AG08395 (cell line): ENCODE measurements at places on chromosomes 7 and 10.
A peak's percentile ranks its signal among the peaks of the same experiment; 100 is the strongest.

DNA sequence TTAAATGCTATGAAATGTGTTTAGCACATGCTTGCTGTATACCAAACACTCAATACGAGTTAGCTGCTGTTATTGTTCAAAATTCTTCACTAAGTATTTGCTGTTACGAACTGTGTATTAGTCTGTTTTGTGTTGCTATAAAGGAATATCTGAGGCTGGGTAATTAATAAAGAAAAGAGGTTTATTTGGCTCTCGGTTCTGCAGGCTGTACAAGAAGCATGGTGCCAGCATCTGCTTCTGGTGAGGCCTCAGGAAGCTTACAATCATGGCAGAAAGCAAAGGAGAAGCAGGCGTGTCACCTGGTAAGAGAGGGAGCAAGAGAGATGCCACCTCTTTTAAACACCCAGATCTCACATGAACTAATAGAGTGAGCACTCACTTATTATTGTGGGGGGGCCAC, 1.6 kb downstream of the UBE2D4 start:
- DNase-seq = no peak

DNA sequence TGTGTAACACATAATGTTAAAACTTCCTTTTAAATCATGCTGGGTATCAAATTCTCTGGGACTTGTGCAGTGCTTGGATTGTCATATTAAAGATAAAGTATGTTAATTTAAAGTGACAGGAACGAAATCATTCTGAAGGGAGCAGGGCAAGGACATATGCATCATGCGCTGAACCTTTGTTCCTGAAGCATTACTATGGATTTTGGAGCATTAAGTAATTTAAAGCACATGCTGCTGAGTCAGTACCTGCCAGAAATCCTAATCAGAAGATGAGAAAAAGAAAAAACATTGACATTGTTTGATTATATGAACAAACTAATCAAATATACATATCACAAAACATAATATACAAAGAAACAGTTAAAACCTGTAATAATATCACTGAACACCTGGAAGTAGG, 101.4 kb downstream of the MICU1 start:
- DNase-seq = no peak

DNA sequence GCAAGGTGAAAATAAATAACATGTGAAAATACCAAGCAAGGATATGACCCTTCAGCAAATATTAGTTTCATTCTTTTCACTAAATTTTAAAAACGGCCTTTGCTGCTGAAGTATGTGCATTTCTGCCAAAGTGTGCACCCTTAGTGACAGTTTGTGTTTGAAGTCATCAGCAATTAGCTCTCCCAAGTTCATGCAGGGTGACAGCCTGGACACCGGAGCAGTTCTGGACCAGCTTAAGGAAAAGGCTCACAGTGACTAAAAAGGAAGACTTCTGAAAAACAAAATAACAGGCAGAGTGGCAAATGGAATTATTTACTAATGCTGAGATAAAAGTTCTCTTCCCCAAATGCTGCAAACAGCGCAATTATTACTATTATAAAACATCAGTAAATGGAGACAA, 69.3 kb upstream of the NEBL start:
- no peak for DNase-seq

- no peak for DNase-seq
Observed at GRCh38 chr7:20998309-20998708, 211.6 kb upstream of the SP8 start.

DNA sequence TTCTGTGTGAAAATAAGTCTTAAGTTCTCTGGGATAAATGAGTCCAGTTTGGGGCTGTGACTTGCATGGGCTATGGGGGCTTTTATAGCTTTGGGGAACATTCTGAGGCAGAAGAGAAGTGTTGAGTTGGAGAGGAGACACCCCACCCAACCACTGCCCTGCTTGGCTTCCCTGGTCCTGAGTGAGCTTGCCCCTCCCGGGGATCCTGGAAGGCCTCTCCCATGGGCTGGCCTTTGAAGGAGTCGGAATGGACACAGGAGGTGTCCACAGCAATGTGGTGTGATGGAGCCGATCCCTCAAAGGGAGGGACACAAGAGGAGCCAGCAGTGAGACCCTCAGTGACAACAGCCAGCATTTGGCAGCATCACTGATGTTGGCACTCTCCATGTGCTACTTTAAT, 89.8 kb downstream of the GLRX3 start:
- DNase-seq = no peak

- no peak for DNase-seq
Observed at GRCh38 chr7:66869660-66870450, 51.2 kb upstream of the TMEM248 start.

- DNase-seq = peak; percentile 65
Observed at GRCh38 chr7:80941208-80941758, 22.4 kb upstream of the SEMA3C start.

DNA sequence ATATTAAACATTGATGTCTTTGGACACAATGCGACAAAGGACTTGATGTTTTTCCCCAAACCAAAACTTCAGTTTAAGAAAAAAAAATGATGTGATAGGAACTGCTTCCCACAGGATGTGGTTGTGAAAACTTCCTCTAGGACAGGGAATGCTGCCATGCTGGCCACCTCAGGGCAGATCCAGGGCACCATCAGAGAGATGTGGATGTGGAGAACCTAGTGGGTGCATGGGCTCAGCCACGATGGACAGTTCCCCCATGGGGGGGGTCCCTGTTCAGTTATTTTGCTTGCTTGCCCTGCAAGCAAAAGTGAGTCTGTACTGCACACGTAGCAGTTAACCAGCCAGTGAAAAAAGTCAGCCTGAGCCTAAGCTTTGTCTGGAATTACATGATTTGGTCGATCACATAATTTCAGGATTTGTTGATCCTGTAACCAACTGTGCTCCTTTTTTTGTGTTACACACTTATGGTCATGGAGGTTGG, 36.3 kb downstream of the LAMB4 start:
- DNase-seq = no peak

GRCh38 chr7:76291351-76292212, 10.9 kb upstream of the HSPB1 start:
- peak; percentile 92 for DNase-seq

GRCh38 chr10:123558651-123559050, 107.5 kb upstream of the GPR26 start:
- no peak for DNase-seq

DNA sequence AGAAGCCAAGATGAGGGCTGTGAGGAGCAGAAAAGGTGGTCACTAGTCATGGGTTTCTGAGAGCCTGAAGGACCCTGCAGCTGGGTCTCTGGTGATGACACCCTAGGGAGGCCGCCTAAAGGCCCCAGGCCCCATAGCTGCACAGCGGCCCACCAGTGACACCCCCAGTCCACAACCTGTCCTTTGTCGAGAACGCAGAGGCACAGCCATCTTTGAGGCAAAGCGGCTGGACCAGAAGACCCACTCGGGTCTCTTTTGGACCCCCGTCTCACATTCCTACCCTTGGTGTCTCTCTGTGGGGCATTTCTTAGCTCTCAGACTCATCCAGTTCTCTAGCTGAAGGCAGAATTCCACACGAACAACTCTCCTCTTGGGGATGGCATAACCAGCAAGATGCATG, 18.8 kb downstream of the JCAD start:
- DNase-seq = no peak

- no peak for DNase-seq
Observed at GRCh38 chr10:27714349-27714748, 31.3 kb downstream of the MKX start.

- DNase-seq = no peak
Observed at GRCh38 chr10:88291289-88292184, 291.6 kb downstream of the RNLS start.

- DNase-seq = no peak
Observed at GRCh38 chr10:103778358-103779139, 76.8 kb downstream of the SH3PXD2A start.

DNA sequence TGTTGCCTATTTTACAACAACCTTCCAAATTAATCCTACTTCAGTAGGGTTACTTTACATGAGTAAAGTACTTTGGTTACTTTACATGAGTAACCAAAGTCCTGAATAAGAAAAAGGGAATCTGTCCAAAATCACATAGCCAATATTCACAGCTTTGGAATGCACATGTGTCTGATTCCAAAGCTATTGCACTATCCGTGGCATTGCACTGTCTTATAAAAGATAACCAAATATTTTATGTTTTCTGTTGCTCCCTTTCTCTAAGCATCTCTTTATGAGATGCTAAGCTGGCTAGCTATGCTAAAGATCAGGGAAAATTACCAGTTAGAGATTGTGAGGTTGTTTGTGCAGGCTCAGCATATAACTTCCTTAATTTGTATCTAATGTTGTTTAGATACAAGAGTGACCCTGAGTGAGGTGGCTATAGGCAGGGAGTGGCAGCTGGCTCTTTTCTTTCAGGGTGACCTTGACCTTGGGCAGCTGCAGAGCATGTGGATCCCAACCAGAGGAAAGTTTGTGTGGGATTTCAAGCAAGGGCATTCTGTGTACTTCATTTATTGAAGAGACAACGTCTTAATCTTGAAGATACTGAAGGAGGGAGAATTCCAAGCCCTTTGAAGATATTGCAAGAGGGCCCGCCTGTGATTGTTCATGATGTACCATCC, 366.1 kb upstream of the ANKRD30A start:
- peak; percentile 91 for DNase-seq

DNA sequence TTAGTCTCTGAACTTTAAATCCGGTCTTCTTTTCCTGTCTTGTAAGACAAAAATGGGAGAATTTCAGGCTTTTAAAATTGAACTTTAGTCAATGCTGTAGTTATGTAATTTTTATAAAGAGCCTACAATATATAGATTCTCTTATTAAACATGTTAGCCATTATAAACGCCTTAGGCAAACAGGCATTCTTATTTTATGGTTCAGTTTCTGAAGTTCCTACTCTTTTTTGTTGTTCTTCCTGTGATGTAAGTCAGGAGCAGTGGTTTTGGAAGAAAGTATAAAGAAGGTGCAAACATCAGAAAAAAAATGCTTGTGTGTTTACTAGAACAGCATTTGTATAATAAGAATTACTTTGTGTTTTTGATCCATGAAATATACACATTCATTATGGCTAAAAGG, 41.6 kb downstream of the BICC1 start:
- DNase-seq = no peak

DNA sequence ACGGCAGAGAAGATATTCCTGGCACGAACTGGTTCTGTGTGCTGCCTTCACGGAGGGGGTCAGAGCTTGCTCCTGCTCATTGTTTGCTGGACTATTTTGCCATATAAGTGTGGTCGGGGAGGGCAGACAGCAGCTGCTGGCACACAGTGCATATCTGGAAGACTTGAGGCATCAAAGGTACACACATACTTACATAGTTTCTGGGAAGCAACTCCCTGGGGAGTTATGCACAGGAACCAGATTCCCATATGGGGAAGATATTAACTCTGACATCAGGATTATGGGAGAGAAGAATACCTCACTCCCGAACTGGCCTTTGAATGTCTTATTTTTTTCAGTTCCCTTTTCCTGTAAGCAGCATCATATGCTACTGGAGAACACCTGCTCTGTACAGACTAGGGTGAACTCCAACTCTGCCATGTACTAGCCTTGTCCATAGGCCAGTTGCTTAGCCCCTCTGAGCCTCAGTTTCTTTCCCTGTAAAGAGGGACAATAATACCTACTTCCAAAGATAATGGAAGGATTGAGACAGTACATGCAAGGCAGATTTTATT, 41.5 kb downstream of the LGI1 start:
- DNase-seq = no peak

GRCh38 chr7:47942132-47942531, 6.1 kb downstream of the PKD1L1 start:
- DNase-seq = no peak

- DNase-seq = no peak
Observed at GRCh38 chr7:87363342-87363741, 17.9 kb downstream of the CROT start.

DNA sequence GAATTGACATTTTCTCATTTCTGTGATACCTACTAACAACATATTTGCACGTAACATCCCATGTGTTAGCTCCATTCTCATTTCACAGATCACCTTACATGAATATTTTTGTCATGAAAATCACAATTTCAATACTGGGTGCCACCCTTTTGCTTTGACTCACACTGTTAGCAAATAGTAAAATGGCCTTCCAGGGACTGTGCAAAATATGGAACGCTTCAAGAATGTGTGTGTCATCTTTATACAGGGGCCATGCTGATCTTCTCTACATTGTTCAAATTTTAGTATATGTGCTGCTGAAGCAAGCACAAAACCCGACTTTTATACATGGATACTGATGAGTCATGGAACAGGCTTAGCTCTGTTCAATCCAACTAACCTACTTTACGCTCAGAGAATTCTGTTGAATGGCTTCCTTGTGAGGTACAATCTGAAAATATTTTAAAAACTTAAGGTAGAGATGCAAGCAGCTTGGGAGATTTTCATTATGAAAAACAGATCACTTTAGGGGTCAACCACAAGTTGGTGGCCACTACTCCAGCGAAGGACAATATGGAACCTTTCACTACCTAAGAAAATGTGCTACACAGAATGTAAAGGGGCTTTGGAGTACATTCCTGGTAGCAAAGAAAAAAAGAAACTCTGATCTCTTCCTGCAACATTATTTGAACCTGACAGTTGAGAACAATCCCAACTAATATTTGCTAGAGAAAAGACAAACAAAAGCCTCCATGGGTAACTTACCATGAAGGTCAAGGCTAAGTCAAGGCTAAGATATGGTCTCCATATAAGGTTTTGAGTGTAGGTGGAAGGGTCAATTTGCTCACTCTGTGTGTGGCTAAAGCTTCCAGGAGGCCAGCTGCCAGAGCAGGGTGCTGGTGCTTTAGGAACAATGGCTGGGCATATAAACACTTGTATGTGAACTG, 11.9 kb downstream of the ANKRD26 start:
- DNase-seq = no peak

DNA sequence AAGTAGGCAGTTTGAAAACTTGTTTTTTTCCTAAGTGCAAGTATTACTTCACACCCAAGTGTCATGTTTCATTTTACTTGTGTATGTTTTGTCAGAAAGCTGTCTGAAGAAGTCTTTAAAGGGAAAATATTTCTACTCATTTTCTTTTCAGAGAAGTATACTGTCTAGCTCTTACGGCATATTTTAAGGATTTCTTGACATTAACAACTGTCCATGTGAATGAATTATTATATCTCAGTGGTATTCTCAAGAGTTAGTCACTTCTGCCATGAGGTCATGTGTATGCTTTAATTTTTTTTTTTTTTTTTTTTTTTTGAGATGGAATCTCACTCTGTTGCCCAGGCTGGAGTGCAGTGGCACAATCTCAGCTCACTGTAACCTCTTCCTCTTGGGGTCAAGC, 229.5 kb downstream of the BICC1 start:
- DNase-seq = no peak

- peak; percentile 22 for DNase-seq
Observed at GRCh38 chr7:7969306-7970236, 975 bp downstream of the GLCCI1 start.

- no peak for DNase-seq
Observed at GRCh38 chr10:7157091-7157490, 253.7 kb downstream of the SFMBT2 start.

DNA sequence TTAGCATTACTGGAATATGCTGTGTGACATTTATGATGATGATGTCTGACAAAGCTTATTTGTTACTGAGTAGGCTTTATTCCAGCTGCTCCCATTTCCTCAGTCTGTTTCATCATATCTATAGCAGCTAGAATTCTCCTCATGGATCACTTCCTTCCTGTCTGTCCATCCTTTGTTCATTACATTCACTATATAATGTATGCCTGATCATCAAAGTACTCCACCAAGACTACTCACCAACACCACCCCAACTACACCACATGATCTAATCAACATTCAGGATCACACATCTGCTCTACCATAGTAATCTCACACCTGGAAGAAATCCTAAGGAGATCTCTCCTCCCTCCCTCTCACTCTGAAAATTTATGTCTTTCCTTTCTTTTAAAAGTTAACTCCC, 61.3 kb downstream of the APBB1IP start:
- no peak for DNase-seq

- no peak for DNase-seq
Observed at GRCh38 chr7:158343936-158344455, 243.6 kb downstream of the PTPRN2 start.
